KBM-7 (cell line): ENCODE measurements at places on chromosomes 11 and 22.
A peak's percentile ranks its signal among the peaks of the same experiment; 100 is the strongest.

GRCh38 chr11:45647786-45648185 lies 17.6 kb downstream of the CHST1 start:
- no peak for DNase-seq

DNA sequence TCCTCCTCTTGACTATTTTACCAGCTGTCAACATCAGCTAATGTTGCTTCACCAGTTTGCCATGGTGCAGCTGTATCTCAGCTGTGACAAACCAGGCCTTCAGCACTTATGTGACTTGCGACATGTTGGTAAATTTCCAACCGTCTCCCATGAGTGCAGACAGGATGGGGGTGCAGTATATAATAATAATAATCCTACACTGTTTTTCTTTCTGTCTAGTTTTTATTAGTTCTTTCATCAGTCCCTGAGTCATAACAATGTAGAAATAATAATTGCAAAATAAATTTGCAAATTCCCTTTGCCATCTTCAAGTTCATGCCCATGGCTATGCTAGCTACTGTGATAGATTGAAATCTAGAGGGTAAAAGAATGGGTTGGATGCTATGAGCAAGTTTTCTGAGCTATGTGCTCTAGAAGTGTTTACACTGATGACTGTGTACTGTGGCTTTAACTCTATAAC lies 4.9 kb downstream of the MMP13 start:
- DNase-seq, result no peak

- no peak for DNase-seq
These were observed 33.6 kb downstream of the ABCC8 start for GRCh38 chr11:17443000-17443399.

- DNase-seq, result no peak
These were observed 84.0 kb upstream of the AKIP1 start for GRCh38 chr11:8826901-8827560.

- DNase-seq, result no peak
These were observed 39.7 kb downstream of the ADAMTS8 start for GRCh38 chr11:130388607-130389205.

DNA sequence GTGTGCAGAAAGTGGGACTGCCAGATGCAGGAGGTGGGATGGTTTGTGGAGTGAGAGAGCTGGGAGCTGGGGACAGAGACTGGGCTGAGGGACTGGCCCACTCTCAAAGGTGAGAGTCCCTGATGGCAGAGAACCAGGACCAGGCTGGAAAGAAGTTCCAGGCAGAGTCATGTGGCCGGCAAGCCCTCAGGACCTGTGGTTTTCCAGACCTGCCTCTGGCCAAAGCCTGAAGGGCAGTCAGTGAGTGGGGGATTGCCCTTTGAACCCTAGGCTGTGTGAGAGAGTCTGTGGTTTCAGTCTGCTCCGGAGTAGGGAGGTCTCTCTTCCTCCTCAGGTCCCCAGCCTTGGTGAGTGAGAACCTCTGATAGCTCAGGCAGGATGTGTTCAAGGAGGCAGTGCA lies 17.0 kb downstream of the KCNC1 start:
- no peak for DNase-seq

DNA sequence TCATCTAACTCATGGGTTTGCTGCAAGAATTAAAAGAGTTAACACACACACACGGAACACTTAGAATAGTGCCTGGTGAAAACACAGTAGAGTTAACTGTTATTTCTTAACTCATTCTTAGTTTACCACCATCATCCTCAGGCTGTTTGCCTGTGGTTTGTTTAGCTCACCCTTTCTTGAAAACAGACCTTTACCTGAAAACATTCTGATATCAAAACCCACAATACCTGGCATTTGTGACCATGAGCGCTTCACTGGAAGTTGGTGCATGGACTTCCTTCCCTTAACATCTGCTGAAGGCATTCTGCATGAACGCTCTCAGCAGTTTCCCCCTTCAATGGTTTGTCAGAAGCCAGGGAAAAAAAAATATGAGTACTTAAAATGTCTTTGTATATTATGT lies 256.0 kb downstream of the ETS1 start:
- DNase-seq, result no peak

DNA sequence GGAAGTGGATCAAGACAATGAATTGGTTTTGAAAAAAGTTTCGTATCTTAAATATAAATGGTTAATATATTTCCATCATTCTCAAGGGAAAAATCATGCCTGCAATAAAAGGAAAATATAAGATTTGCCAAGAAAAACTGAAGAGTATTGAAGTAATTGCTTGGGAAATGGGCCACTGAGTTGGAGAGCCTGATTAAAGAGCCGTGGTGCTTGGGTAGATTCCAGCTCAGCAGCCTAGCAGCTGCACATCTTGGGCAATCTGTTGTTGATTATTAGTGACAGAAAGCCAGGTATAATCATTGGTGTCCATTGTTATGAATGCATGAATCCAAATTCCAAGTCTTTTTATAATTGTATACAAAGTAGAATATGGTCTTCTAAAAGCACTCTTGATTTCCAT lies 800.9 kb upstream of the CHORDC1 start:
- DNase-seq, result no peak

DNA sequence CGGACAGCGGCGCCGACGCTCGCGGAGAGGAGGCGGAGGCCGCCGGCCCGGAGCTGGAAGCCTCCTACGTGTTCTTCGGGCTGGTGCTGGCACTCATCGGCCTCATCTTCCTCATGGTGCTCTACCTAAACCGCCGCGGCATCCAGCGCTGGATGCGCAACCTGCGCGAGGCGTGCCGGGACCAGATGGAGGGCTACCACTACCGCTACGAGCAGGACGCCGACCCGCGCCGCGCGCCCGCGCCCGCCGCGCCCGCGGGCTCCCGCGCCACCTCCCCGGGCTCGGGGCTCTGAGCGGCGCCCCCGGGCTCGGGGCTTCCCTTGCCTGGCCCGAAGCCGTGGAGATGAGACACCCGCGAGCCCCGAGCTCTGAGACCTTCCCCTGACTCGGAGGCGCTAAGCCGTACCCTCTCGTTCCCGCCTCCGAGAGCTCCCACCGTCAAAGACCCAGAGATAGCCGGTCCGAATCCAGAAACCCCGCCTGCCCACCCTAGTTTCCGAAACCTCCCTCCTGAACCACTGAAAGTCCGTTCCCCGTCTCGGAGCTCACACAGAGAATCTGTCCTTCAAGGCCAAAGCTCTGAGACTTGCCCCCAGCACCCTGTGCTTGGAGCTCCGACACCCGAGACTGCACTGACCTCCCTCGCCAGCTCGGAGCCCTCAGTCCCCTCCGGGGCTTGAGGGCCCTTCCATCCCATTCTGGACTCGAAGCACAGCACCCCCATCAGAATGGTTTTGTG lies 1.5 kb downstream of the TPBGL start:
- no peak for DNase-seq

DNA sequence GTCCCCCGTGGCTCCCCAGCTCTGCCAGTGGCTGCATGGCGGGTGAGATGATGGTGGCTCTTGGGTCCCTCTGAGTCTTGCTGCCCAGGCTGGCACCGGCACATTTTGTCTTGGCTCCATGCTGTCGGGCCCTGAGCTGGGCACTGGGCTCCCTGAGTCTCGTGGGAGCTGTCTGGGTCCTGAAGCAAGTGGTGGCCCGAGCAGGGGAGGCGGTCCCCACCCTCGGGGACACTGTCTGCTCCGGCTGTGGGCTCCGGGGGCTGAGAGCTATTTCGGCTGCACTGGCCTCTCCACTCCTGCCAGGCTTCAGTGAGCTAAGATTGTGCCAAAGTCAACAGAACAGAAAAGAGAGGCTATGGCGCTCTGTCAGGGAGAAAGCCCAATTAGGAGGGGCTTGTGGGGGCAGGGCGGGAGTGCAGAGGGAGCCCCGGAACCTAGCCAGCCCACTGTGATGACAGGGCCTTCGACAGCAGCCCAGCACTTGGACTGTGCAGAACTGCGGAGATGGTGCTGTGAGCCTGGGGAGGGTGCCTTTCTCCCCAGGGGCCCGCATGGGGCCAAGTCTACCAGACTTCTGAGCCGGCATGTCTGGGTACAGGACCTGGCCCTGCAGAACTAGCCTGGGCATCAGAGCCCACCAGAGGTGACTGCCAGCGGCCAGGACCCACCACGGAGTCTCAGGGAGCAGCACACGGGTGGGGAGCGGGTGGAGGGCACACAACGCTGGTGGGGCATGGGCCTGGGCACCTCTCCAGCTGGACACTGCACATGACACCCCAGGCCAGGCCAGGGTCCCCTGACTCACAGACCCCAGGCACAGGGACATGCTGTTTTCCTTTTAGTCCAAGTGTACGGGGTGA lies 38.0 kb downstream of the RTN4R start:
- DNase-seq, result no peak

DNA sequence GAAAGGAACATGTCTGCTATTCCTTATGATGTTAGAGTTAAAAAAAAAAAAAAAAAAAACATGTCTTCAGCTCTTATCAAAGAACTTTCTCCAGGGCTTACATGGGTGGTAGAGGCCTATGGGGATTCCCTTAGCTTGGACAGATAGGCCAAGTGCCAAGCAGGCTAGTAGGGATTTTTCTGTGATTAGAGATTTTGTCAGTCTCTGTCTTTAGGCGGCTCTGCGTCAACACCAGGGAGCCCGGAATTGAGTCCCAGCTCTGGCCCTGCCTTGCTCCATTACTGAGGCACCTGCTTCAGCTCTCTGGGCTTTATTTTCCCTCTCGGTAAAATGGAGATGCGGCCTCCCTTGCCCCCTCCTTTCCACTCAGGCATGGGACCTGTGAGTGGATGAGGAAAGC lies 13.1 kb downstream of the CRY2 start:
- DNase-seq, result no peak

- DNase-seq, result no peak
These were observed 36.6 kb upstream of the SUSD2 start for GRCh38 chr22:24144778-24145085.

DNA sequence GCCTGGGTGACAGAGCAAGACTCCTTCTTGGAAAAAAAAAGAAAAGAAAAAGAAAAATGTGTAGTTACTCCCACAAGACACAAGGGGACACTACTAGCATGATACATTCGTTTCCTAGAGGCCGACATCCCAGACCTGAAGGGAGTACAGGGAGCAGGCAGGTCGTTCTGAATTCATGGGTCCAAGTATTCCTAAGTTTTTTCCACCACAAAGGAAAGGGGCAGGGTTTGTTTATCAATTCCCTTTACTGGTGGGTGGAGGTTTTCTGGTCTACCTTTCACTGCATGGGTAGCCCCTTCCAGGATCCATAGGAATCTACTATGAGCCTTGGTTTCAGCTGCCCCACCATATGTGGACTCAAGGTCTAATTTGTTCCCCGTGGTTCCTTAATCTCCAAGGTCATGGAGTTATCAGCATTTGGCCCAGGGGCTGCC lies 11.8 kb downstream of the TIGD3 start:
- peak; percentile 79 for DNase-seq

DNA sequence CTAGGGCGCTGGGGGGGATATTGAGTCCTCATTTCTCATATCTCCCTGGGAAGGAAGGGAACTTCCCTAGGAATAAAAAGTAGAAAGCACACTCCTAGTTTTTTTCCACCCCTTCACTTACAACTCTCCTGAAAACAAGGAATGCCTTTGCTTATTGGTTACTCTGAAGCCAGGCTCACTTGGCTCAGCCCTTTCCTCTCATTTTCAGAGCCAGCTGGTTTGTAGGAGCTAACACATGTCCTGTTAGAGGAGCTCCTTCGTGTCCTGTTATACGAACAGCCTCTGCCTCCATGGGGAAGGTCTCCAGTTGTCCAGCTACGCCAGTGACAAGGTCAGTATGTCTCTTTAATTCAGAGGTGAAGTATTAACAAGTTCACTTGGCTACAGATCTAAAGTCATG lies 17.6 kb downstream of the ALKBH8 start:
- no peak for DNase-seq

- no peak for DNase-seq
These were observed 16.1 kb downstream of the LRRC75B start for GRCh38 chr22:24576778-24577177.

DNA sequence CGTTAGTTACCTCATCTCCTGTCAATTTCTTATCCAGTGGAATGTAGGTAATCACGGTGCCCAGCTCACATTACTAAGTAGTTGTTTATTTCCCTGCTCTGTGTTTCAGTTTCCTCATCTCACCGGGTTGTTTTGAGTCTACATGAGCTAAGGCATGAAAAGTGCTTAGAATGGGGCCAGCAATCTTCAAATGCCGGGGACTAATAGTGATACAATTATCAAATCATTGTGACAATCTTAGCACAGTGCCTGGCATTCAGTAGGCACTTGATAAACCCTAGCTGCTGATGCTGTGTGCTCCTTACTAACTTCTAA lies 53.3 kb upstream of the CD5 start:
- no peak for DNase-seq

DNA sequence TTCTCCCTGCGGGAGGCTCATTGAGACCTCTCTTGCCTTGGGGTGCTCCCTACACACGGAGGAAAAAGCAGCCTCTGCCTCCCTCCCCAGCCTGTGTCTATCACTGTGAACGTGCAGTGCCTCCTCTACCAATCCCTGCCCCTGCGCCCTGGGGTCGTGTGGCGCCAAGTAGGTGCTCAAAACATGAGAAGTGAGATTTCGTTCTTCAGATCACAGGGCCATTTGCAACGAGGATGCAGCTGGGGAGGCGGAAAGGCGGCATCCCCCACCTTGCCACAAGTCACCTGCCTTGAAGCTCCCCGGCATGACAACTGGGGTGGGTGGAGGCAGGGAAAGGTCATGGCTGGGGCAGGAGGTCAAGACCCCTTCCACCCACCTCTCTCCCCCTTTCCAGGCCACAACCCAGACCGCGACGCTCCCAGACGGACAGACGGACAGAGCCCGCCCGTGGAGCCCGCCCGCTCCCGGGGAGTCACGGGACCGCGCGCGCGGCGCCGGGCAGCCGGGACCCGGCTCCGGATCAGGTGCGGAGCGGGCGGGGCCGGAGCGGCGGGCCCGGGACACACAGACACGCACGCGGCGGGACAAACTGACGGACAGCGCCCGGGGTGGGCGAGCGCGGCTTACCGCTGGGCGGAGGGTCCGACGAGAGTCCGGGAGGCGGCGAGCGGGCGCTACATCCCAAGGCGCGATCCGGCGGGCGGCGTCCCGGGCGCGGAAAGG lies 485 bp downstream of the KCNJ4 start:
- DNase-seq, result peak; percentile 36

- no peak for DNase-seq
These were observed 1.7 kb upstream of the NUDT8 start for GRCh38 chr11:67631411-67631810.

DNA sequence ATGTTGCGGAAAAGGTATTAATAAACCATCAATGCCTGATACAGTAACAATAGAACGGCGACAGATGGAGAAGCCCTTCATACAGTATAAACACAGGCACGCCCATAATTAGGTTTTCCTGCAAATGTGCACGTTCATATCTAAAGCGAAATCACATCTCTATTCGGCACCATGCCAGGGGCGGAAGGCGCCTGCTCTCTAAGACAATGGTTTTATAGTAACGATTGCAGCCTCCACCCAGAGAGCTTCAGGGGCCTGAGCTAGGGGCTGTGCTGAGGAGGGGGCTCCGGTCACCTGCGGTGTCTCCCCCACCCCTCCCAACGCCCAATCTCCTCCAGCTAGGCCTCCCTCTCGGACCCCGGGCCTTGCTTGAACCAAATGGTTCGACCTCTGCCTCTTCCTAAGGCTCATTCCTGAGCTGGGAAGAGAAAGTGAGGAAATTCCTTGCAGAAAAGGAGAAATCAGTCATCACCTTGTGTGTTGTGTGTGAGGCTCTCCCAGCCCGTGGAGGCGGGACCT lies 9.6 kb downstream of the KRTAP5-5 start:
- DNase-seq, result peak; percentile 13

GRCh38 chr11:103085758-103086365 lies 6.1 kb downstream of the DCUN1D5 start:
- DNase-seq, result no peak
